A549 treated with RU486 at 1 μM for 4 hours (cell line): ENCODE measurements at places on chromosomes 4 and X. TPM values are rescaled to one million over a fixed set of nuclear protein-coding genes. Genes with fewer than 3 reads are reported as not detected.

The BGN gene
- total RNA-seq: 0.07 TPM in 1 of 5 replicates, not detected in the others

The GASK1B gene
- 0.07 to 0.53 TPM (median 0.38 TPM) in 5 replicates for total RNA-seq

The CCDC160 gene
- total RNA-seq: not detected in 5 replicates

The NUDT10 gene
- total RNA-seq: 0.31 to 0.62 TPM (median 0.40 TPM) in 5 replicates

The HS6ST2 gene
- total RNA-seq: 0.03 to 0.17 TPM (median 0.10 TPM) in 3 of 5 replicates, not detected in the others

The SORCS2 gene
- total RNA-seq: 3.2 to 5.6 TPM (median 4.2 TPM) in 5 replicates

The CUL4B gene
- 19.1 to 53.3 TPM (median 51.6 TPM) in 5 replicates for total RNA-seq

The HTR2C gene
- total RNA-seq: not detected in 5 replicates

The POU4F2 gene
- total RNA-seq: not detected in 5 replicates

The PAGE5 gene
- total RNA-seq: not detected in 5 replicates

The CXCL5 gene
- 28.2 to 55.2 TPM (median 49.5 TPM) in 5 replicates for total RNA-seq

The TENT5D gene
- not detected in 5 replicates for total RNA-seq

The F9 gene
- not detected in 5 replicates for total RNA-seq

The HAND2 gene
- 0.29 to 0.92 TPM (median 0.42 TPM) in 5 replicates for total RNA-seq

The GATA1 gene
- total RNA-seq: not detected in 5 replicates

The HDX gene
- 1.3 to 3.1 TPM (median 2.0 TPM) in 5 replicates for total RNA-seq

The CORIN gene
- total RNA-seq: 0.02 TPM in 1 of 5 replicates, not detected in the others

The KLB gene
- total RNA-seq: 0.06 to 0.18 TPM (median 0.13 TPM) in 5 replicates

The KCNIP4 gene
- not detected in 5 replicates for total RNA-seq

The ADAMTS3 gene
- 0.01 to 0.09 TPM (median 0.06 TPM) in 3 of 5 replicates, not detected in the others for total RNA-seq

The ZNF630 gene
- total RNA-seq: 0.14 to 0.55 TPM (median 0.37 TPM) in 5 replicates

The RTL9 gene
- 0.03 to 0.08 TPM (median 0.06 TPM) in 5 replicates for total RNA-seq
